Activated CD8-positive, alpha-beta memory T cell treated with anti-CD3 and anti-CD28 coated beads for 1 hour (primary cell): ENCODE measurements at places on chromosomes 12 and 14.

DNA sequence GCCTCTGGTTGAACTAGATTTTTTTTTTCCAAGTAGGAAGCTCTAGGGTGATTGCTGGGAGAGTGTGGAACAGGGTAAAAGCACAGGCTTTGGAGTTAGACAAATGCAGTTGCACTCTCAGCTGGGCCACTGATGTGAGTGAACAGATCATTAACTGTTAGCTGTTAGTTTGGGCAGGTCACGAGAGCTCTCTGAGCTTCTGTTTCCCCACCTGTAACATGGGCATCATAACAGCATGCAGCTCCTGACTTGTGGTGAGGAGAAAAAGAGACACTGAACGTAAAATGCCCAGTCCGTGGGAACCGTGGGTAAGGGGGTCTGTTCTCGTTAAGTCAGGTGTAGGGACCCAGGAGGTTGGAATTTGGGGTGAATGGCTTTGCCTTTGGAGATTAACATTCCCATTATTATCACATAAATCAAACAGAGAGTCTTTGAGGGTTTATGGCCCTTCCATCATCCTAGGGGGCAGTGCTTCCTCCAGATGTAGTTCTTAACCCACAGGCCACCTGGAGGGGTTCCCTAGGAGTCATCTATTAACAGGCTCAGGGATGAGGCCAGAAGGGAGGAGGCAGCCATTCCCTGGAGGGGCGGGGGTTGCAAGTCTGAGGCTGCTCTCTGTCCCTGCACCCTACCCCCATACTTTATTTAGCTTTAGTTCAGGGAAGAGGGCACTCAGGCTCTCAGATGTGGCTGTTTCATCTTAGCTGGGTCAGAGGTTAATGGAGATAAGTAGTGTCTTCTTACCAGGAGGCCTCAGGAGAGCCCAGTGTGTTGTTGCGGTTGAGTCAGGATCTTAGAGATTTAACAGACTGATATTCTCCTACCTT lies 135.2 kb downstream of the DACT1 start:
- no peak for DNase-seq

- no peak for DNase-seq
Measured at GRCh38 chr12:54021432-54022013, 6.7 kb upstream of the HOXC6 start.

- DNase-seq, result no peak
Measured at GRCh38 chr14:89959853-89960445, 4.2 kb downstream of the TDP1 start.

GRCh38 chr12:126547905-126548304 lies 1482.7 kb downstream of the AACS start:
- no peak for DNase-seq

GRCh38 chr12:94173660-94174265 lies 25.4 kb downstream of the PLXNC1 start:
- DNase-seq, result no peak

GRCh38 chr12:26058818-26059217 lies 66.0 kb downstream of the BHLHE41 start:
- no peak for DNase-seq

DNA sequence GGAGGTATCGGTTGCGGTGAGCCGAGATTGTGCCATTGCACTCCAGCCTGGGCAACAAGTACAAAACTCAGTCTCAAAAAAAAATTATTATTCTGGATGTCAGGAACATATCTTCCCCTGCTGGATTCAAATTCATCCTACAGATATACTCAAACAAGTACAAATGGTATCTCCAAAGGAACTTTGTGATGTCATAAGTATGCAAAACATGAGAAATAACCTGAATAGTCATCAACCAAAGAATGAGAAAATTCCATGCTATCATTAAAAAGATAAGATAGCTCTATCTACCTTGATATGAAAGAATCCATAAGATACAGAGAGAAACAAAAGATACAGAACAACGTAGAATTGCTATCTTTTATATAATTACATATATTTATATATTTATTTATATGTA lies 67.7 kb downstream of the EEA1 start:
- DNase-seq, result no peak

GRCh38 chr12:50018154-50018553 lies 7.1 kb downstream of the RACGAP1 start:
- no peak for DNase-seq

DNA sequence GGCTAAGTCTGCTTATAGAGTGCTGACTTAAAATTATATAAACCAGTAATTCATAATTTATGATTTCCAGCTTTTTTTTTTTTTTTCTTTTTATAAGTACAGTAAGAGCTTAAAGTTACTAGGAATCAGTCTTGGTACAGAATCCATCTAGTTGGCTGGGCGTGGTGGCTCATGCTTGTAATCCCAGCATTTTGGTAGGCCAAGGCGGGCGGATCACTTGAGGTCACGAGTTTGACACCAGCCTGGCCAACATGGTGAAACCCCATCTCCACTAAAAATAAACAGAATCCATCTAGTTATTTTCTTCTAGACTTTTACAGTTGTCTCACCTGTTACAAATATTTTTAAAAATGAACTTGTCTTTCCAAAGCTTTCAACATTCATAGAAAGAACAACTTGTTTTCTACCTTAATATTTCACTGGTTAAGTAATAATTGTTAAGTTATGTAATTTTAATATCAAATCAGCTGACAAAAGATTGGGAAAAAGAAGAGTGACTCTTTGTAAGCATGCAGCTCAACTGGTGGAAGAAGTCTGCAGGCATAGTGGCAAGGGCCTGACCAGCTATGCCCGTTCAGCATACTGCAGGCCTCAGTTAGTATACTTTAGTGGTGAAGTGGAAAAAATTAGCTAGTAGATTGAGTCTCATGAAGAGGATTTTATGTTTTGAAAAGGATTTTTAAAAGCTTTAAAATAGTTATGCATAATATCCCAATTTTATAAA lies 17.4 kb upstream of the PSMA3 start:
- no peak for DNase-seq

- no peak for DNase-seq
Measured at GRCh38 chr12:12683725-12684124, 12.3 kb downstream of the GPR19 start.

DNA sequence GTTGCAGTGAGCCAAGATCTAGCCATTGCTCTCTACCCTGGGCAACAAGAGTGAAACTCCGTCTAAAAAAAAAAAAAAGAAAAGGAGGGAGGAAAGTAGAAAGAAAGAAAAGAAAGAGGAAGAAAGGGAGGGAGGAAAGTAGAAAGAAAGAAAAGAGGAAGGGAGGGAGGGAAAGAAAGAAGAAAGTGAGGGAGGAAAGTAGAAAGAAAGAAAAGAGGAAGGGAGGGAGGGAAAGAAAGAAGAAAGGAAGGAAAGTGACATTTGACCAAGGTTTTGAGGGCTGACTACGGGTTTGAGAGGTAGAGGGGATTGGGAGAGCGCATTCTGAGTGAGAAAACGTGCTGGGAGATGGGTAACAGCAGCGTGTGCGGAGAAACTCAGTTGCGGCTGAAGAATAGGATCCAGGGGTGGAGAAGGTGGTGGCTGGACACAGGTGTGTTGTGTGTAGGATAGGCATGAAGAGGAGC lies 521 bp upstream of the PAPLN start:
- DNase-seq, result no peak

DNA sequence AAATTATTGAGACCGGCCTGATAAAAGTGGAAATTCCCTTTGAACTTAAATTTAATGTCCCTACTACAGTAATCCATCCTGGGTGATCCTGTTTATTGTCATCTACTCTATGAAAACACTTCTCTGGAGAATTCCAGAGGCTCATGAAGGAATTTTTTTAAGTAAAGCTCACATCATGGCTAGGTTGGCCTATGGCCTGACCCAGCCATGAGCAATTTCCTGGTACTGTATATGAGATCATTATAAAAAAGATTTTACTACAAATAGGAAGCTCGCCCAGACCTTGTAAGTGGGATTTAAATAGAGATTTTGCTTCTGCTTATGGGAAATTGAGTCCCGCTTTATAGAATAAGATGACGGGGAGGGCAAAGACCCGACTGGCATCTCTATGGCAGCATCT lies 215.5 kb downstream of the DPF3 start:
- no peak for DNase-seq
